ENCODE measurements at places on chromosomes 12 and 14. TPM values are rescaled to one million over a fixed set of nuclear protein-coding genes. Genes with fewer than 3 reads are reported as not detected.

- H3K27me3 ChIP-seq: no peaks in the 10 kb centered on the region
- no peak overlapping the region for H3K27ac ChIP-seq
- H3K36me3 ChIP-seq: no peaks in the 10 kb centered on the region
- DNase-seq: no peak
- H3K4me1 ChIP-seq: no peaks in the 10 kb centered on the region
- H3K4me3 ChIP-seq: no peak overlapping the region
Observed at GRCh38 chr14:61296151-61296550, 15.0 kb upstream of the TMEM30B start.

DNA sequence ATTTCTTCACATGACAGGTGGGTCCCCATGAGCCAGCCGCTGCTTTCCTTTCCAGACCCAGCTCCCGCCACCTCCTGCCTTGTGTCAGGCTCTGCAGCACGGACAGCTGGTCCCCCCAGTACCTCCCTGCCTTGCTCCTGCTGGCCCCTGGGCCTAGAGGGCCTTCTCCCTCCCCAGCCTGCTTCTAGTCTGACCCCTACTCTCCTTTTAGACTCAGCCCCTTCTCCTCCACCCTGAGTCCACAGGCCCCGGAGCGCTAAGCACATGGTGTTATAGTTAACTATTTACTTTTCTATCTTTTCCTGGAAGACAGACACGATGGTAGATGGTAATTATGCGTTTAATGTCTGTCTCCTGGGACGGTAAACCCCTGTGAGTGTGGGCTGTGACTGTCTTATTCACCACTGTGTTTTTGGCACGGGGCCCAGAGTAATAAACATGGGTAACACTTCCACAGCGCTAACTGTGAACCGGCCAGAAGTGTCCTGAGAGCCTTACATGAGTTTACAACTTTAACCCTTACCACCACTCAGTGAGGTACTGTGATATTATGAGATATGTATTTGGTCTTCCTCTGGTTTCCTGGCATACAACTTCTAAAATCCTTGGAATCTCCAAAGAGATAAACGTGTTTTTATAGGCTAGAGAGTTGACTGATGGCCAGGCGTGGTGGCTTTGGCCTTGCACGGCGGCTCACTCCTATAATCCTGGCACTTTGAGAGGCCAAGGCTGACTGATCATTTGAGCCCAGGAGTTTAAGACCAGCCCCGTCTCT, 41.2 kb downstream of the DGLUCY start:
- no peak overlapping the region for H3K4me3 ChIP-seq
- H3K27ac ChIP-seq: no peak overlapping the region
- no peaks in the 10 kb centered on the region for H3K27me3 ChIP-seq
- H3K4me1 ChIP-seq: no peaks in the 10 kb centered on the region

DNA sequence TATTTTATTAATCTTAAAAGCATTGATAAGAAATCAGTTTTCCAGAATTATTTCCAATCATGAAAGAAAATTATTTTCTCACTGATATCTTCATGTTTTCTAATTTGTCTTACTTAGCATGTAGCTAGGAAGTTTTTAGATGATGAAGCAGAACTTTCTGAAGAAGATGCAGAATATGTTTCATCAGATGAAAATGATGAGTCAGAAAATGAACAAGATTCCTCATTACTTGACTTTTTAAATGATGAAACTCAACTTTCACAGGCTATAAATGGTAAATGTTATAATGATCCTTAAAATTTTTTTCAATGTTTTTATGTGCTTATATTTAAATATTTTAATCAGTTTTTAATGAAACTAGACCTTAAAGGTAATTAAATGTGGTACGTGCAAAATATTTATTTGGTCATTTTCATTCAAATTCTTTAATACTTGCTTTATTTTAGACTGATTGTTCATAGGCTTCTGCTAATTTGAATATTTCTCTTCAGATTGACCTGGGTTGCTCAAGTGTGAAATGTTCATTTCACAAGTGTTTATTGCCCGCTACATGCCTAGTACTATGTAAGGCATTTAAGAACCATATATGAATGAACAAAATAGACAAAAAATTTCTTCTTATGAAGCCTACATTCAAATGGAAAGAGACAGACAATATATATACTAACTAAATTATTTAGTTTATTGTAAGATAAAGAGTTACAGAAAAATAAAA, 49.5 kb downstream of the FANCM start:
- H3K36me3 ChIP-seq: peaks cover 2% of the 10 kb centered on the region
- no peak overlapping the region for H3K27ac ChIP-seq
- DNase-seq: no peak
- no peak overlapping the region for H3K4me3 ChIP-seq
- H3K27me3 ChIP-seq: no peaks in the 10 kb centered on the region

GRCh38 chr12:41919048-41919447, 225.6 kb downstream of the GXYLT1 start:
- H3K4me3 ChIP-seq: no peak overlapping the region
- DNase-seq: no peak
- H3K27ac ChIP-seq: no peak overlapping the region
- no peaks in the 10 kb centered on the region for H3K36me3 ChIP-seq

DNA sequence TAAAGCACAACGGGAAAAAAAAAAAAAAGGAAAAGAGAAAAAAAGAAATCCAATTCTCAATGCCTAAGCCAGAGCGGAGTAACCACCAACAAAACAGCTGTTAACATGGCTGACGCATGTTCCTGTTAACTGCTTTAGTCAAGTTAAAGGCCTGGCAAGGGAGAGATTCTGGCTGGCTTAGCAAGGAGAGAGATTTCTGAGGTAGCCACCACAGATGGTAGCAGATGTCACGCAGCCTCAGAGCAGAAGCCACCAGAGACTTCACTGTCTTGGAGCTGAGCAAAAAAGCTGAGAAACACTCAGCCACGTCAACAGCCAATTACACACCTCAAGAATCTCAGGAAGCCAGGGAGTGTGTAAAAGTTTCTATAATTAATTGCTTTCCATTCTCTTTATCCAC, 87.1 kb downstream of the TMCC3 start:
- H3K27me3 ChIP-seq: no peaks in the 10 kb centered on the region
- no peaks in the 10 kb centered on the region for H3K36me3 ChIP-seq
- no peaks in the 10 kb centered on the region for H3K4me1 ChIP-seq
- no peak overlapping the region for H3K4me3 ChIP-seq

DNA sequence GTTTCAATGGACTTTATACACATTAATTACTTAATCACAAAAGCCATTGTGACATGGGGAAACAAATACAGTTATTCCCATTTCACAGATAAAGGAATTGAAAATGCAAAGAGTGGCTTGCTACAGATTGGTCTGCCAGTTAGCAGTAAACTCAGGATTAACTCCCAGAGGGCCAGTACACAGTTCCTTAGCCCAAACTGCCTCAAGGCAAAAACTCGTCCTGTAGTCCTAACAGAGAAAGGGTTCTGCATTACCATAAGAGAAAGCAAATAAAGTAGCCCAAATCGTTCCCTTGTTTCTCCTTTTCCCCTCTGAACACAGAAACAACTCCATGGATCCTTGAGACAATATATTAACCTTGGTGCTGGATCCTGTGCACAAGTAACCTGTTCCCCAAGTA, 274.4 kb downstream of the LRIG3 start:
- H3K36me3 ChIP-seq: no peaks in the 10 kb centered on the region
- no peaks in the 10 kb centered on the region for H3K4me1 ChIP-seq
- no peak overlapping the region for H3K27ac ChIP-seq
- no peak for DNase-seq
- H3K4me3 ChIP-seq: no peak overlapping the region

DNA sequence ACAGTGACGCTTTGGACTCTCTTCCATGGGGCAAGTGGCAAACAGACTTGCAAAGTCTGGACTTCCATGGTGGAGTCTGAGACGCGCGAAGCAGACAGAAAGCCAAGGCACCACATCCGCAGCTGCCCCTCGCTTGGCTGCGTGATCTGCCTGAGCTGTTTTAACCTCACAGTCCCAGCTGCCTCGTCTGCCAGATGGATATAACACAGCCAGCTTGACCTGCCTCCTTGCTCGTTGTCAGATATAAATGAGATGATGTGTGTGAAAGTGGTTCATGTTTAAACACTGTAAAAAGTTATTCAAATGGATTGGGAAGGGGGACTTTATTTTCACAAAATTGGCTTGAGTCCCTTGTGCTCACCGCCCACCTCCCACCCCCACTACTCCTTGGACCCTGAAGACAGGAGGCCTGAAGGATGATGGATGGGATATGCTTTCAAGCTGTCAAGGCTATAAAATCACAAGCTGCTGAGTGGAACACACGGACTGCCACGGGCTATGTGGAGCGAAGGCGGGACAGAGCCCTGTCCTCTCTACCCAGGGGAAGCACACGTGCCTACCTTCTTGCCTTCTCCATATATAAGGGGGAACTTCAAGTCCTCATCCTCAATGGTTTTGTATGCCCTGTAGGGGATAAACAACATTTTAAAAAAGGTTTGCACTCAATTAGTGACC, 226.9 kb downstream of the MON2 start:
- peaks cover 8% of the 10 kb centered on the region for H3K4me1 ChIP-seq
- no peak for DNase-seq
- H3K27ac ChIP-seq: peak overlapping the region; percentile 31
- no peaks in the 10 kb centered on the region for H3K27me3 ChIP-seq
- H3K36me3 ChIP-seq: no peaks in the 10 kb centered on the region

DNA sequence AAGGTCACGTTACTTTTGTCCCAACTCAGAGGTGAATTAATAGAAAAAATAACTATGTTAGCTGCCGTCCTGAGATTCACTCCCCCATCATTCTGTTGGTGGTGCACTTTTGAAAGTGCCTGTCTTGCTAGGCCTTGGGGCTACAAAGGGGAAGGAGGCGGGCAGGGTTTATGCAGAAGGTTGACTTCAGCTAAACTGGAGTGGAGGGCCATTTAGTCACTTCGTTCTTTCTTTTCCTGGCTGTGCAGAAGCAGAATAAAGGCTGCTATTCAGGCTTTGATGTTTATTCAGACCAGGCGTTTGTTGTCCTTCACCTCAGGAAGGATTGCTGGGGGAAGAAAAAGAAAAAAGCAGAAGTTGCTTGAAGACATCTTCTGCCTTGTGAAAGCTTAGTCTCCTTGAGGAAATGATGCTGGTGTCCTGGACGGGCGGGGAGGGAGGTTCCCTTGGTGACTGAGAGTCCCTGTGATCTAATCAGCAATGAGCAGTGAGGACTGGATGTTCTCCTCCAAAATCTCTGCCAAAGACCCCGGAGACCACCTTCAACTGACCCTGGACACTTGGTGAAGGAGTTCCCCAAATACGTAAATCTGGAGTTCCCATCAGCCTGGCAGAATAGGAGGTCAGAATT, 4.0 kb downstream of the GLT1D1 start:
- H3K36me3 ChIP-seq: no peaks in the 10 kb centered on the region
- no peak overlapping the region for H3K27ac ChIP-seq
- no peak for DNase-seq
- H3K27me3 ChIP-seq: no peaks in the 10 kb centered on the region
- no peak overlapping the region for H3K4me3 ChIP-seq

DNA sequence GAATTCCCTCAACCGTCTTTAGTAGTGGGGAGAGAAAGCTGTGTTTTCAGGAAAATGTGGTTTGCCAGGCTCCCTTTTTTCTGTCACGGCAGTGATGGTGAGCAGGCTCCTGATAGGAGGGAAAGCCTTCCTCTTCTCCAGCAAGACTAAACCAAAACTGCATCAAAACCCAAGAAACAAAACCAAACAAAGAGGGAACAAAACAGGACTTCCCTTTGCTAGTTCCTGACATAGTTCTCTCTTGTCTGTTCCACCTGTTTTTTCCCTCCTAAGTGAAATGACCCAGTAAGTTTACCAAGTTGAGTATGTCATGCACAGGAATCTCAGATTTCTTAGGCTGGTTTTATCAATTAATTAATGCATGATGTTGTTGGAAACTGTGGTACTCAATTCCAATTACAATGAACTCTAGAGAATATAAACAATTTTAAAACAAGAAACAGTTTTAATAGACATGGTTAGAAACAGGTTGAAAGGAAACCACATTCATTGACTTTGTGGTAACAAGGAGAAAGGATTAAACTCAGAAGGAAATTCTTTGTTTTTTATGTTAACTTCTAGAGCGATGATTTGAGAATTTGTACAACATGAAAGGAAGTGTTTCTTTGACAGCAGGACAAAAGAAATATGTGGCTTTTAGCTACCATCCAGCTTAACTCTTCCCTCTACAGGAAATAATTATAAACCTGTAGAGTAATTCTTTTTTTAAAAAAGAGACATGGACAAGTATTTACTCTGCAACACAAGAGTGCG, 23.0 kb upstream of the CSRP2 start:
- no peaks in the 10 kb centered on the region for H3K4me1 ChIP-seq
- H3K4me3 ChIP-seq: no peak overlapping the region
- no peak for DNase-seq
- no peaks in the 10 kb centered on the region for H3K36me3 ChIP-seq
- H3K27ac ChIP-seq: no peak overlapping the region
- H3K27me3 ChIP-seq: no peaks in the 10 kb centered on the region

GRCh38 chr12:6914947-6915788, 788 bp downstream of the ENO2 start:
- no peaks in the 10 kb centered on the region for H3K36me3 ChIP-seq
- no peaks in the 10 kb centered on the region for H3K27me3 ChIP-seq
- H3K4me1 ChIP-seq: no peaks in the 10 kb centered on the region
- peak; percentile 76 for DNase-seq
- no peak overlapping the region for H3K27ac ChIP-seq
- peak overlapping the region; percentile 61 for H3K4me3 ChIP-seq

GRCh38 chr12:69751476-69751875, 12.8 kb downstream of the RAB3IP start:
- H3K36me3 ChIP-seq: no peaks in the 10 kb centered on the region
- H3K27ac ChIP-seq: no peak overlapping the region
- H3K4me1 ChIP-seq: no peaks in the 10 kb centered on the region

DNA sequence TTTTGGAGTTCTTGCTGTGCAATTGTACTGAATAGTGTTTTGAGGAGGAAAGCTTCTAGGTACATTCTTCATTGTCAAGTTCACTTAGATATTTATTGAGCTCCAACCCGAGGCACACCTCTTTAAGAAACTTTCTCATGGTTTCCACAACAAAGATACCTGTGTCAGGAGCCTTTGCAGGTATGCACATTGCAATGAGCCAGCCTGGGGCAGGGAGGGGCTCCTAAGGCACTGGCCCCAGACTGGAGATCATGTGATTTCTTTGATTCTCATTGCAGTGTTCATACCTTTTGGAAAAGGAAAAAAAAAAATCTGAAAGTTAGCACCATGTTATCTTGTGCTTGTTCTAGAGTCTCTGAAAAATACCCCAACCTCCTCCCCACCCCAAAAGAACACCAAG, 80.3 kb downstream of the PRMT8 start:
- no peaks in the 10 kb centered on the region for H3K36me3 ChIP-seq
- DNase-seq: no peak
- no peaks in the 10 kb centered on the region for H3K27me3 ChIP-seq
- H3K4me3 ChIP-seq: no peak overlapping the region

The RNASE4 gene
- 71.8 TPM for total RNA-seq

The GUCY2C gene
- not detected for total RNA-seq

The GPHB5 gene
- total RNA-seq: not detected

The PPP4R4 gene
- 0.10 TPM for total RNA-seq

The PTCSC3 gene
- not detected for total RNA-seq

The KCNJ8 gene
- 27.2 TPM for total RNA-seq

The GARIN6 gene
- not detected for total RNA-seq

The KERA gene
- not detected for total RNA-seq

The RASSF9 gene
- total RNA-seq: 6.5 TPM

The FOXG1 gene
- not detected for total RNA-seq

The WDHD1 gene
- total RNA-seq: 2.6 TPM

Data from aorta (tissue), 5 donors.